Stimulated activated CD8-positive, alpha-beta memory T cell treated with anti-CD3 and anti-CD28 coated beads, Interleukin-15, amount 100 ng/mL, for 48 hours (primary cell): ENCODE measurements at places on chromosomes 12 and 14.

DNA sequence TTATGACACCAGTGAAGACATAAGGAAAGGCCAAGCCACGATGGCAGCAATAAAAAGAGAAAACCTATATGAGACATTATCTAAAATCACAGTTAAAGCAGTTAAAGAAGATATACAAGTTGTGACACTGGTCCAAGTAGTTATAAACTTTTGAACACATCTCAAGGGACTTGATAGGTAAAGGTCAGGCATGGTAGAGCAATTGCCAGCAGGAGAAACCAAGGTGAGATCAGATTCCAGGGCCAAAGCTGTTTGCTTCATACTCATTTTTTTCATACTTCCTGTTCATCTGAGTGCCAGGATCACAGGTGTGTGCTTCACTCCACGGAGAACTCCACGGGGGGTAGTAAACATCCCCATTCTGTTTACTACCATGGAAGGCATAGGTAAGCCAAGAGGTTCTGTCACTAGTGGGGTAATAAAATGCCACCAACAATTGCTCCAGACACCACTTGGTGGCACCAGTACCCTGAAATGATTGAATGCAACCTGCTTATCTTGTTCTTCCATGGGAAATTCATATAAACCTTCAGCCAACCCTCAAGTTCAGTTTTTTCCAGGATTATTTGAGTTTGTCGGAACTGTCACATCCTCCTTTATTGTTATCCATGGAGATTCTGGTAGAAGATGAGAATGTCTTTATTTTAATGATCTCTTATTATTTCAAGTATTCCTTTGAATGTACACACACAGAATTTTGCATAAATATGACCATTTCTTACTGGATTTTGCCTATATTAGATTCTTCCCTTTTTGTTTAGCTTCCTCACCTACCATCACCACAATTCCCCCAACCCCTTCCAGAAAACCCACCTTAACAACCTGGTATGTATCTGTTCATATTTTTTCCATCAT, 59.2 kb upstream of the TSPAN8 start:
- no peak for DNase-seq

- no peak for DNase-seq
Measured at GRCh38 chr14:99772371-99773283, 20.6 kb upstream of the EML1 start.

DNA sequence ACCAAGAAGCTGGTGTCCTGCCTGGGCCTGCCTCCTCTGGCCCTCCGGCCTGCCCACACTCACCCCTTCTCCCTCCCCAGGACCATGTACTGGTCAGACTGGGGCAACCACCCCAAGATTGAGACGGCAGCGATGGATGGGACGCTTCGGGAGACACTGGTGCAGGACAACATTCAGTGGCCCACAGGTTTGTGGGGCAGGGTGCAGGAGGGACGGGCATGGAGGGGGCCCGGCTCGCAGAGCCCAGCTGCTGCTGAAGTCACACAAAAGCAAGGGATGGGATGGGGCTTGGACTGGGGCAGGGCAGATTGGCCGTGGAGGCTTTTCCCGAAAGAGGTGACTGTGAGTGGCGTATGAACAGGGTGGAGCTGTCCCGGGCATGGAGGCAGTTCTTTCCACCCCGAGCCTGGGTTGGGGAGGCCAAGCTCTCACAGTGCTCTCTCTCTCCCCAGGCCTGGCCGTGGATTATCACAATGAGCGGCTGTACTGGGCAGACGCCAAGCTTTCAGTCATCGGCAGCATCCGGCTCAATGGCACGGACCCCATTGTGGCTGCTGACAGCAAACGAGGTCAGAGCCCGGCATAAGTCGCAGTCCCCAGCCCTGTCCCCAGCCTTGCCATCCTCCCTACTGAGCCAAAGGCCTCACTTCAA, 7.8 kb upstream of the NXPH4 start:
- no peak for DNase-seq

- DNase-seq, result no peak
Measured at GRCh38 chr12:52320784-52321400, at the start of gene KRT83. Gene KRT83, minus strand, starts transcription at chr12:52321398. Its CDS starts 63 bp downstream, at chr12:52321335.

DNA sequence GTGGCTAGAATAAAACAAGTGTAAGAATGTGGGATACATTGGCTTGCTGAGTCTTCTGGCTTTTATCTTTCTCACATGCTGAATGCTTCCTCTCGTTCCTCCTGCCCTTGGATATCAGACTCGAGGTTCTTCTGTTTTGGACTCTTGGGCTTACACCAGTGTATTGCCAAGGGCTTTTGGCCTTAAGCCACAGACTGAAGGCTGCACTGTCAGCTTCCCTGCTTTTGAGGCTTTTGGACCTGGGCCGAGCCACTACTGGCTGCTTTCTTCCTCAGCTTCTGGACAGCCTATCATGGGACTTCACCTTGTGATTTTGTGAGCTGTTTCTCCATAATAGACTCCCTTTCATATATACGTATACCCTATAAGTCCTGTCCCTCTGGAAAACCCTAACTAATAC, 300.9 kb upstream of the STXBP6 start:
- no peak for DNase-seq

DNA sequence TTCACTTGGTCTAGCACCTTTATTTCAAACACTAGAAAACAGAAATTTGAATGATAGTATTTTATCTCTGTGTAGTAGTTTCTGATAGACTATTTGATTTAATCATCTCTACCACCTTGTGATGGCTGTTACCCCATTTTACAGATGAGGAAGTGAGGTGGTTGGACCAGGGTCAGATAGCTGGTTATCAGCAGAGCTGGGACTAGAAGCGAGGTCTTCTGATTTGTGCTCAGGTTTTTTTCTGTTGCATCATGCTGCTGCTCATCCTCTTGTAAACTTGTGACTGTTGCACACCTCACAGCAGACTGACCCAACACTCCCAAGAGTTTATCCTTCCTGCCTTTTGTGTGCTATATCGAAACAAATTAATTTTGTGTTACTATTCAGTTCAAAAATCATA, 10.1 kb upstream of the MANSC4 start:
- DNase-seq, result no peak
